ENCODE measurements at places on chromosomes 1 and 21.

DNA sequence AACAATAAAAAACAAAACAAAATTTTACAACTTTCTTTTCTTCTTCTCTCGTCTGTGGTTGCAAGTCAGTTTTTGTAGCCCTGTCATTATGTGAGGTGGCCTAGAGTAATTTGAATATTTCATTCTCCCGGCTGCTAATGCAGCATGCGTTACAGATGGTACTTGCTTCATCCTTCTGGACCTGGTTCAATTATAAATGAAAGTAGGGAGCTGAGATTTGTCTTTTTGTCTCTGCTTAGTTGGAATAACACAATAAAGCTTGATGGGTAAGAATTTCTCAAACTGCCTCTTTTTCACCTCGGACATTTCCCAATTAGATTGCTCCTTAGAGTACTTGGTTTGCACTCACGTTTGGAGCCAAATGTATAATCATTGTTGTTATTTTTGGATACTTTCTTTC lies 201.6 kb downstream of the PBX1 start:
- no peak for DNase-seq

- no peak for DNase-seq
These were observed 25.9 kb downstream of the KRTAP19-8 start for GRCh38 chr21:31012133-31013089.

DNA sequence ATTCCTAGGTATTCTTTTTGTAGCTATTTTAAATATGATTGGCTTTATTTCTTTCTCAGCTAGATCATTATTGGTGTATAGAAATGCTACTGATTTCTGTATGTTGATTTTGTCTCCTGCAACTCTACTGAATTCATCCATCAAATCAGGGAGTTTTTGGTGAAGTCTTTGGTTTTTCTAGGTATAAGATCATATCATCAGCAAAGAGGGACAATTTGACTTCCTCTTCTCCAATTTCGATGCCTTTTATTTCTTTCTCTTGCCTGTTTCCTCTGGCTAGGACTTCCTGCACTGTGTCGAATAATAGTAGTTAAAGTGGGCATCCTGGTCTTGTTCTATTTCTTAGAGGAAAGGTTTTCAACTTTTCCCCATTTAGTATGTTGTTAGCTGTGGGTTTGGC lies 27.5 kb upstream of the PRKACB start:
- no peak for DNase-seq

GRCh38 chr1:153587314-153587713 lies 21.7 kb upstream of the S100A2 start:
- DNase-seq, result no peak

DNA sequence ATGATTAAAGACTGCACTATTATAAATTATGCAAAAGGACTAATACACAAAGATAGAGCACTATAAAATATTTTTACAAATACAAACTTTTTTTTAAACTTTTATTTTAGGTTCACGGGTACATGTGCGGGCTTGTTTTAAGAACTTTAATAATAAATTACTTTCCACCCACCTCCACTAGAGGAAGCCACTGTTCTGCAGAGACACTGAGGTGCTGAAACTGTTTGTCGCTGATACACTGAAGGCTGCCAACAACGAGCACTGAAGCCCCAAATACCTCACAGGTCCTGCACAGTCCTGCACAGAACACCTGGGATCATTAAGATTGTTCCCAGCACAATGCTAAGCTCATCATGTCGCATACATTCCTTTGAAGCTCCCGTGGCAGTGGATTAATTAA lies 19.9 kb downstream of the COA6 start:
- no peak for DNase-seq

DNA sequence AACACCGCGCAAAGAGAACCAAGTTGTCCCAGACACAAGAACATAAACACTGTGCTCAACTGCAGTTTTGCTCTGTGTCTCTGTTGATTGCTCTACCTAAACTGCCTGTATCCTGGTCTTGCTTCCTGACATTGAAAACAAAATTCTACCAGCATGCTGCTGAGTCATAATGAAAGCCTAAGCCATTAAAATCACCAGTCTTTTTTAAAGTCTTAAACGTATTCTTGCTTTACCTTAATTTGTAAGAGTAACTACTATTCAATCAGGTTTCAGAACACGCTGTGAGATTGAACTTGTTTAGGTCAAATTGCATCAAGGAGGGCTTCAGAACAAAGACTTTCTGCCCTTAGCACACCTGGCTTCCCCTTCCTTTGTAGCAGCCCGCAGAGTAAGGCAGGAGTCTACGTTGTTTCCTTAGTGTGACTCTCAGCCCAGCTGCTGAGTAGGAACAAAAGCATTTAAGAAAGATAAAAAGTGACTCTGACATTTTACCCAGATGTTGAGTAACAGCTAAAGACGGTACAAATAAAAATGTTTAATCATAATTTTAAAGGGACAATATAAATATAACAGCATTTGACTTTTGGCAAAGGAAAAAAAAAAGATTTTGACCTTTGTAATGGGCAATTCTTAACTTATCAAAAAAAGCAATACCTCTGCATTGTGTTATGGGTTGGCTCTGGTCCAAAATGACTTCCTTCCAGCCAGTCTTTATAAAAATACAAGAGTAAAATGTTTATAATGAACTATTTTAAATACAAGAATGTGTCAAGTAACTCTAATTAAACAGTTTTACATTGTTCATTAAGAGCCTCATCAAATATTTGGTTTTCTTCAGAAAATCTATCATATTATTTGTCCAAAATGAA lies 186.9 kb upstream of the ADGRL4 start:
- no peak for DNase-seq

DNA sequence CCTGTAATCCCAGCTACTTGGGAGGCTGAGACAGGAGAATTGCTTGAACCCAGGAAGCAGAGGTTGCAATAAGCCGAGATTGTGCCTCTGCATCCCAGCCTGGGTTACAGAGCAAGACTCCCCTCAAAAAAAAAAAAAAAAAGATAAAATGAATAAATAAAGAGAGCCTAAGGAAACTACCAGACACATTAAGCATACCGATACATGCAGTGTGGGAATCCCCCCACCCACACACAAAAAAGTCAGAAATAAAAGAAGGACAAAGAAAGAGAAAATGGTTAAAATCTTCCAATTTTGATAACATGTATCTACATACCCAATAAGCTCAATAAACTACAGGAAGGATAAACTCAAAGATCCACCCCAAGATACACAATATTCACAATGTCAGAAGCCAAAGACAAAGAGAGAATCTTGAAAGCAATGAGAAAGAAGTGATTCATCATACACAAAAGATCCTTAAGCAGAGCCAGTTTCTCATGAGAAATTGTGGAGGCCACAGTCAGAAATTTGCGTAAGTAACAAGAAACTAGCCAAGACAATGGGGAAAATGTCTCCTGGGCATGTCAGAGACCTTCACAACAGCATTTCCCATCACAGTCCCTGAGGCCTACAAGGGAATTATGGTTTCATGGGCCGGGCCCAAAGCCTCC lies 1197.0 kb downstream of the AMY1C start:
- DNase-seq, result no peak

DNA sequence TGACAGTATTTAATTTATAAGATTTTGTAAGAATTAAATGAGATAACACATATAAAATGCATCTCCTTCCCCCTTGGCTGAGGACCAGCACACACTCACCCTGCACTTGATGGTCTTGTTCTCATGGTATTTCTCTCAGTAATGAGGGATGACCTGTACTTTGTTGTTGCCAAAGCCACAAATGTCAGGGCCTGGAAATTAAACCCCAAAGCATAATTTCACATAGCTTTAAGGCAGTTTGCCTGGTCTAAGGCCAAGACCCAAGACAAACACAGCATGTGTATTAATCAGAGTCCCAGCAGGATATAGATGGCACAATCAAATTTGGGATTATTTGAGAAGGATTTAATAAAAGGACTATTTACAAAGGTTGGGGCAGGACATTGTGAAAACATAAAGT lies 48.6 kb upstream of the EPS15 start:
- DNase-seq, result no peak

DNA sequence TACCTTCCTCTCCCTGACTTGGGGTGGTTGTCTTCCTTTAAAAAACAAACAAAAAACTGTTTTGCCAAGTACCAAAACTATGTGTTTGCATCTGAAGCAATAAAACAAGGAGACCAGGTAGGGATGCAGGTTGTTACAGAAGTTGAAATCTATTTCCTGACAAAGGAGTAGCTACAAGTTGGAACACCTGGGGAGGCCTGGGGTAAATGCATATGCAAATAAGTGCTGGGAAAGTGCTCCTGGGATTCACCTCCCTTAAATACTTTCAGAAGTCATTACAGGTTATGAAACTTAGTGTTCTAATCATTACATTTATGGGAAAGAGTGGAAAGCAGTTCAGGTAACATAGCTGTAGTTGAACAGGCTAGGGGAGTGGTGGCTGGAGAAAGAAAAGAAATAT lies 1.9 kb upstream of the TSNAX start:
- no peak for DNase-seq

DNA sequence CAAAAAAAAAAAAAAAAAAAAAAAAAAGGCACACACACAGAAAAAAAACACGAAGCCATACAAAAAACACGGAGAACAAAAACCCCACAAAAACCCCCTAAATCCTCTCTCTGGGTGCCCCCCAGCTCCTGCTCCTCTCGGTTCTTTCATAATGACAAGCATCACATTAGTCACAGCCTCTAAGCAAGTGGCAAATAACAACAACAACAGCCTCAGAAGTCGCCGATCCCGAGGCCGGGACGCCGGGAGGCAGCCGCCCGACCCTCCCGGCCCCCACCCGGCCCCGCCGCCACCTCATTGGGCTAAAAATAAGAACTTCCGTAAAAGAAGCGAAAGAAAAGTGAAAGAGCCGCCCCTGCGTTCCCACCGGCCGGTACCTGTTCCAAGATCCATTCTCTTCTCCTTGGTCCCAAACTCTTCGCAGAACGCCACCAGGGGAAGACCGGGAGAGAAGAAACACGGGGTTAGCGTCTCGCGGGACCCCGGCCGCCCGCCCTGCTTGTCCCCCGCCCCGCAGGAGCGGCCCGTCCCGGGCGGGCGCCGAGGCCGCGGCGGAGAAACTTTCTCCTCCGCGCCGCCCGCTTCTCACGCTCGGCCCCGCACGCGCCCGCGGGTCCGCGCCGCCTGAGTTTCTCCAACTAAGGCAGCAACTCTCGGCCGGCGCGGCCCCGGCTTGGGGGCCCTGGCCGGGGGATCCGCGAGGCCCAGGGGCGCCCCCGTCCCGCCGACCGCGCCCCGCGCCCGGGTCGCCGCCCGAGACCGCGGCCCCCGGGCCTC lies 102.8 kb downstream of the CASZ1 start:
- DNase-seq, result peak; percentile 57

- DNase-seq, result no peak
These were observed 202.9 kb downstream of the TBX15 start for GRCh38 chr1:118785246-118785645.

GRCh38 chr1:86169625-86170024 lies 13.1 kb upstream of the COL24A1 start:
- no peak for DNase-seq

GRCh38 chr21:42247716-42248115 lies 28.8 kb downstream of the ABCG1 start:
- DNase-seq, result no peak

DNA sequence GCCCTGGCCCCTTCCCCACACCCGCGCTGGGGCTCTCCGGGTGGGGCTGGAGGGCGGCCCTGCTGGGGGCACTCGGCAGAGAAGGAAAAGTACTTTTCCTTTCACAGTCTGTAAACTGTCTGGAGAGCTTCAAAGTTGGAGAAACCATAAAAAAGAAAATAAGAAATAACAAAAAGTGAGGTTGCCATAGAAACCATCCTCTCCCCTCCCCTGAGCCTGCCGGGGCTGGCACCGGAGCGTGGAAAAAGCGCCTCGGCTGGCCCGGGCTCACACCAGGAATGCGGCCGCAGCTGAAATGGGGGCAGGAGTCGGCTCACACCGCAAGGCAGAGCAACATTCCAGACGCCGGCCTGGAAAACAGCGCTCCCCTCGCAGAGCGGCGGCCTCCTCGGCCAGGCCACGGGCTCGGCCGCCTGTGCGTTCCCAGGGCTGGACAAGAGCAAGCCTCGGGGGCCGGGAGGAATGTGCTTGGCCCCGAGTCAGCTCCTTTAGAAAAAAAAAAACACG lies 69.2 kb downstream of the MORN1 start:
- DNase-seq, result no peak

- DNase-seq, result no peak
These were observed 15.1 kb upstream of the AIM2 start for GRCh38 chr1:159091607-159092031.
